ENCODE measurements at places on chromosomes 12 and 14.

GRCh38 chr14:79424462-79424861, 786.8 kb downstream of the DIO2 start:
- DNase-seq, result no peak

DNA sequence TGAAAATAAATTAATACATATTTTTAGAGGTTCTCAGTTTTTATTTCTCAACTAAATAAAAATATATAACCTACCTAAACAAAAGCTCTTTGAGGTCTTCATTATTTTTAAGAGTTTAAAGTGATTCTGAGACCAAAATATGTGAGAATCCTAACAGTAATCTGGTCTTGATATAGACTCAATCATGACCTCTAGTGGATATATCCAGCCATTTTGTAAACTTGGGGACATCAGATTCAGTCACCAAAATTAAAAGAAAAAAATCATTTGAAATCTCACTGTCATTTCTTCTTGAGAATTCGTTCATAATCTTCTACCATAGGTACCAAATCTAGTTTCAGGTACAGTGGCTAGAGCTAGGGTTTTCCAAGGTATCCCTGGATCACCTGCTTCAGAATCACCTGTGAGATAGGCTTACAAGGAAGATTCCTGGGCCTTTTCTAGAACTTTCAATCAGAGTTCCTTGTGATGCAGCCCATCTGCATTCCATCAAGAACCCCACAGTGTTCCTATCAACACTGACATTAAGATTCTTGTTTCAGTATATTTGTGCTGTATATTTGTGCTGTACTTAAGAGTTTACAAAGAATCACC, 214.9 kb downstream of the ADAMTS20 start:
- no peak for DNase-seq

GRCh38 chr14:93090826-93091555, 24.7 kb downstream of the ITPK1 start:
- DNase-seq, result peak; percentile 39

DNA sequence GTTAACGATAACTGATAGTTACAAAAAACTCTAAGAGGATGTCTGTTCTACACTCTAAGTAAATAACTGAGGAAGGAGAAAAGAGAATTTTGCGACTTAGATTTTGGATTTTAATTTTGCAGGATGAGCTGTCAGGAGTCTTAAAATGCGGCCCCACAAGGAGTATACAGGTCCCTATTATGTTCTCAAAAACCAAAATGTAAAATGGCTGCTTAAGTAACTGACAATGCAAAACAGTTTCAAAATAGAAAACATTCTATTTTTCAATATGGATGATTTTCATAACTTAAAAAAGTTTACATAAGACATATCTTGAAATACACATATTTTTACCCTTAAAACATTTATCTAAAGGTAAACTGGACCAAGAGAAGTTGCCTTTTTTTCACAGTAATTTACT, 2.6 kb downstream of the CD69 start:
- no peak for DNase-seq

DNA sequence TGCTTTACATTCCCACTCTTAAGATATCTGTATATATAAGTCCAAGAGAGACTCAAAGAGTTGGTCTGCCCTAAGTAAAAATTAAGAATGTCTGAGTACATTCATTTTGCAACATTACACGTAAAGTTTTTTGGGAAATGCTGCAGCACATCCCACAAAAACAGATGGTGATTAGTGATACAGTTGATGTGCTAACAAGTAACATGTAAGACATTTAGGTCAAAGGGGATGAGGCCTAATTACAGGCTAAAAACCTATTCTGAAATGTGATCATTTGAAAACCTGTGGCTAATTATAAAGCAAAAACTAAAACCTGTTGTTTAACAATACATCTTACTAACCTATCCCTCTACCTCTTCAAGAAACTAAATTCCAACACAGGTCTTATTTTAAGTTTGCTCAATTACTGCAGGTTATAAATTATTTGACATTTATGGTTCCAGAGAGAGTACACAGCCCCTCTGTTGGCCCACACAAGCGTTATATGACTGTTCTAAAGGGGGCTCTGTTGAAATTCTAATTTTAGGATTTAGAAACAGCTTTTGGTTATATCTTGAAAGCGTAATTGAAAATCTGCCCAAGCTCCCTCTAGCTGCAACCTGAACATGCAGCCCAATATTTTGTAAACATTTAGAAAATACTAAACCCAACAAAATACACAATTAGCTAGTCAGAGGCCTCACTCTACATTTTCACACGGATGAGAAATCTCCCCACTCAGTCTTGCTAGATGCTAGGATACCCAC, 42.9 kb downstream of the BRAP start:
- DNase-seq, result no peak

GRCh38 chr12:25051656-25052195, 102.8 kb upstream of the BCAT1 start:
- DNase-seq, result no peak

DNA sequence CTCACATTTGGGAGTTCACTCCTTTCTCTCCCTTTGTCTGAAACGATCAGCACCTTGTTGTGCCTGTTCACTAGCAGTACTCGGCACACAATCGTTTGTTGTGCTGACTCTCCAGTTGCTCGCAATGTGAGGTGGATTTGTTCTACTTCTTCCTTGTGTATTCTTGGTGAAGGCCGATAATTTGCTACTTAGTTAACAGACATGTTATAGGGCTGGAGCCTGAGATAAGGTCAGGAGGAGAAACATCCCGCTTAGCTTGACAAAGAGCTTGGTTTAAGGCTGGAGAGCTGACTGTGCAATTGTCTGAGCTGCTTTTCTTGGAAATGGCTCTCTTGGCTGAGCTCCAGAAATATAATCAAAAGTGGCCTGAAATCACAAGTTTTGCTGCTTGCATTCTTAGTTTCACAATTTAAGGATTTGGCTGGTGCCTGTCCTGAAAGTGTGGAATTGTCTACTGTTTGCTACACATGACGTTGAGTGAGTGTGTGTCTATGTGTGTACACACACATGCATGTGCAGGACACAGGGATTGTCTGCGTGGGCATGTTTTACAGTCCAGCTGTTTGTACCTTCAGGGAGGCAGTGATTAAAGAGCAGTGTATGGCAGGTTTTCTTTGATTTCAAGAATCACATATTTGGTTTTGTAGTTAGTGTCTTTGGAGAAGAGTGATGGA, 77.7 kb downstream of the ARF6 start:
- no peak for DNase-seq

DNA sequence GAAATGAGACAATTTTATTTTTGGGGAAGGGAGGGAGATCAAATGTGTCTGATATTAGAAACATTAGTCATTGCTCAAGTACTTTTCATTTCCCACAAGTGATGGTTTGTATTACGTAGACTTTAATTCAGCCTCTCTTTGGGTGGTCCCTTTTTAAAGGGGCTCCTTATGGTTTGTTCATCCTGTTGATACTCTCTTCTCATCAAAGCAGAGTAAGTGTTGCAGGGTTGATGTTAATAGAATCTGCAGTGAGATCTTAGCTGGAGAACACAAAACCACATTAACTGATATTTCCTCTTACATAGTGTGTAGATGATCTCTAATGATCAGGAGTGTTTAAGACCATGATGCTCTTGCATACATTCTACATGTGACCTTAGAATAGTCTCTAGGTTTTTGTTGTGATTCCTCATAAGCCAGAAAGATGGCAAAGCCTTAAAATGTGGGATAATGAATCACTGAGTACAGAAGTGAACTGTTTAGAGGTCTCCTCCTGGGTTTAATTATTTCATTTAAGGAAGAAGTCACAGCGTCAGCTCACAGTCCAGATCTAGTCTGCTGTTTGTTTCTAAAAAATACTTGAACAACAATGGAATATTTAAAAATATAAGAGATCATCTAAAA, 87.4 kb upstream of the PTPRR start:
- no peak for DNase-seq

DNA sequence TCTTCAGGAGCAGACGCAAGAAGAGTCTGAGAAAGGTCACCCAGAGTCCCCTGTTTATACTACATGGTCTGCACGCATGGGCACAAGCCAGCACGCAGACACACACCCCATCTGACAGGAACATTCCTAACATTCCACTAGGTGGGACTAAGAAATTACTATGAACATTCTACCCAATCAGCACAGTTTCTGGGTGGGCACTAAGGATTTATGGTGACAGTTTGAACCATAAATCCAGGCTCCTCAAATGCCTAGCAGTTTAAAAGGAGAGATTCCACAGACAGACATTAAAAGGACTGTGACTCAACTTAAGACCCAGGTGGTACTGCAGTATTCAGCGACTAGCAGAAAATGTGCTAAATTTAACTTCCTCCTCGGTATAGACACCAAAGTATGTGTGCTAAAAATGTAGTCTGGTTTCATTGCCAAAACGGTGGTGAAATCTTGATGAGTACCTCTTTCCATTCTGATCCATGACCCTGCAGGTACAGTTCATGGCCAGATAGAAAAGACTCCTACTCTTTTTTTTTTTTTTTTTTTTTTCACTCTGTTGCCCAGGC, 16.2 kb downstream of the ABHD4 start:
- no peak for DNase-seq

DNA sequence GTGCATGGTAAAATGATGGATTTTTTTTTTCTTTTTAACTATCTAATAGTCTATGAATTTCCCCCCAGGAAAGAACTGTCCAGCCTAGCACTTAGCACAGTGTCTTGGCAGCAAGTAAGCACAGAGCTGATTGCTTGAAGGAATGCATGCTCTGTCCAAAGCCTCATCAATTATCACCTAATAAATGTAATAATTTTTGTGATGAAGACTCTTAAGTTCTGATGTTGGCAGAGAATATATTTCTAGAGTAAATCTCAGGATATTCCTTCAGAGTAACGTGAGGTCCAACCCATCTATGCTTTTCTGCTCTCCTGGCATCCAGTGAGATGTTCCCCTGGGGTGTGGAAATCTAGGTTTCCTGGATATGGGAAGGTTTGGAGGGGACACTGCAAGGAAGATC, 152.4 kb downstream of the TMX1 start:
- no peak for DNase-seq

- no peak for DNase-seq
Measured at GRCh38 chr12:109436188-109436560, 40.9 kb downstream of the KCTD10 start.

DNA sequence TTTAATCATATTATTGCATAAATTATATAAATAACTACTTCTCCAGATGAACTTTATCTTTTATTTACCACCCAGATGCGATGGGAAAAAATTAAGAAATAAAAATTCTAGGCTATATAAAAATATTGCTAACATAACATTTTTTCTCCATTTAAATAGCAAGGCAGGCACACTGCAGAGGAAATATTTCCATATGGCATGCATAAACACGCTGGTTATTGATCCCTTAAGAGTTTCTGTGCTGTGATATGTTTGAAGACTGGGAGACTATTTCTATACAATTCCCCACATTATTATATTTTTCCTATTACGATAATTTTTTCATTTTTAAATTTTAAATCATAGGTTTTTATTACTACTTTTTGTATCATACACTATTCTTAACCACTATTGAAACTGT, 131.5 kb downstream of the C12orf50 start:
- no peak for DNase-seq

GRCh38 chr14:58812050-58812910, 174.5 kb downstream of the DACT1 start:
- no peak for DNase-seq

- no peak for DNase-seq
Measured at GRCh38 chr12:43347026-43347425, 205.0 kb downstream of the ADAMTS20 start.

DNA sequence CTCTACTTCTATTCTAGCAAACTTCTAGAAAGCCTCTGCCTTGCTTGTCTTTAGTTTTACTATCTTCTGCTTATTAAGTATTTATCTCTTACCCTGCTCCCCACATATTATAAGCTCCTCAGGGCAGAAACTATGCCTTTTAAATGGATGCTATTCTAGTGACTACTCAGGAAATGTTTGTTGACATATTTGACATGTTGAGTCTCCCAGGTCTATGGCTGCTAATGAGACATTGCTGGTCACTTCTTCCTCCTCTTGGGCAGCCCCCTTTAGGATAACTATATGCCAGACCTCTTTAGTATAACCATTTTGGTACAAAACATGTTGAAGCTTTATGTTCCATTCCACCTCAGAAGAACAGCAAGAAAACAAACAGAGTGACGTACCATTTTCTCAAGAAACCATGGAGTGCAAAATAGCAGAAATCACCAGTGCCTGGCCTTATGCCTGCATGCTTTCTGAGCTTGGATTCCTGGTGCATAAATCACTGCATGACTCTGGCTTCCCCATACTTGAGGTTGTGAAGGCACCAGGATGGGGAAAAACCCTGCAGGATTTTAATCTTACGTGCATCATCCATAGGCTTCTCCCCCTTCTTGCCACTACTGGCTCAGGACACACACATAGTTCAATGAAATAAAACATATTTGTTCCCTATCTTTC, 202.6 kb downstream of the TMX1 start:
- no peak for DNase-seq

DNA sequence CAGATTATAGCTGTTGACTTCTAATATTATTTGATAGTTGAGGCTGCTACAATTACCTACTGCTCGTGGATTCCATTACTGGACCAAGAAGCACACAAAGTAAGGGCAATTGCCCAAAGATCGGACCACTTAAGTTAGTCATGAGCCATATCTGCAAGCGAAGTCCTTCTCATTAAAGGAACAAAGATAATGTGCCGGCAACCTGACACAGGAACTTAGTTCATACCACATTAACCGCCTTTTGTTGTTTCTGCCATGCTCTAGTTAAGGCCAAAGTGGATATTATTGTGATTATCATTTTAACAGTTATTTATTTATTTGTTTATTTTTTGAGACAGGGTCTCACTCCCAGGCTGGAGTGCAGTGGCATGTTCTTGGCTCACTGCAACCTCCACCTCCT, 38.1 kb upstream of the TMED10 start:
- no peak for DNase-seq

DNA sequence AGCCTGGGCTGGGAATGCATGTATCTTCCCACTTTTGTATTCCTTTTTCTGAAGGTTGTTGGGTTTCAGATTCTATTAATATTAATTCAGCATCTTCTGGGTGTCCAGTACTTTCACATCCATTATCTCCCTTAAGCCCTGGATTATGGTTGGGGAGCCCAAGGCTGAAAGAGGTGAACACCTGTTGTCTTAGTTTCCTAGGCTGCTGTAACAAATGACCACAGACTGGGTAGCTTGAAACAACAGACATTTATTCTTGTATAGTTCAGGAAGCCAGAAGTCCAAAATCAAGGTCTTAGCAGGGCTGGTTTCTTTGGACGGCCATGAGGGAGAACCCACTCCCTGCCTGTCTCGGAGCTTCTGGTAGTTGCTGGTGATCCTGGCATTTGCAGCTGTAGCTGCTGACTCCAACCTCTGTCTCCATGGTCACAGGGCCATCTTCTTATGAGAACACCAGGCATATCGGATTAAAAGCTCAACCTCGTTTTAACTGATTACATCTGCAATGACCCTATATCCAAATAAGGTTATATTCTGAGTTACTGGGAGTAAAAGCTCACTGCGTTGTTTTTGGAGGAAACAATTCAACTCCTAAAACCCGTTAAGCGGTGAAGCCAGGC, 68.2 kb upstream of the CLMN start:
- no peak for DNase-seq

GRCh38 chr12:76106631-76107030, 22.1 kb upstream of the NAP1L1 start:
- no peak for DNase-seq

DNA sequence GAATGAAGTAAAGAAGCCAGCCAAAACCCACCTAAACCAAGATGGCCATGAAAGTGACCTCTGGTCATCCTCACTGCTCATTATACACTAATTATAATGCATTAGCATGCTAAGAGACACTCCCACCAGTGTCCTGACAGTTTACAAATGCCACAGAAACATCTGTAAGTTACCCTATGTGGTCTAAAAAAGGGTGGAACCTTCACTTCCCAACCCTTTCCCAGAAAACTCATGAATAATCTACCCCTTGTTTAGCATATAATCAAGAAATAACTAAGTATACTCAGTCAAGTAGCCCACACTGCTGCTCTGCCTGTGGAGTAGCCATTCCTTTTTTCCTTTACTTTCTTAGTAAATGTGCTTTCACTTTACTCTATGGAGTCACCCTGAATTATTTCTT, 19.8 kb downstream of the STYK1 start:
- DNase-seq, result no peak
